ENCODE measurements at places on chromosomes 2 and 18.

- no peak for DNase-seq
These were observed 22.9 kb upstream of the SSB start for GRCh38 chr2:169775765-169776164.

DNA sequence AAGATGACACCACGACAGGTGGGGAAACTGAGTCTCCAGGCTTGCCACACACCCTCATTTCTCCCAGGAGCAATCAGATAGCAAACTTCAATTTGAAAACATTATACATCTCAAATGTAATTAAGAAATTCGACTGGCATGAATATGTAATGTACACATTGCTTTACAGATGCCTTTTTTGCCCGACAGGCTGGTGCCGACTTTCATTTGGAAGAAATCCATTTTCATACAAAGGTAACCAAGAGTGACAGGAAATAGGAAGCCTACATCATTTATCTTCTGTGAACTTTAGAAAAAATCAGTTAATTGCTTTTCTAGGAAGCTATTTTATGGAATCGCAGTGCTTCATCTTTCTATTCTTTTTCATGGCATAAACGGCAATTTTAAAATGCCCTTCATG is 140.3 kb downstream of the AFF3 start:
- DNase-seq = no peak

- no peak for DNase-seq
These were observed 27.0 kb upstream of the NFATC1 start for GRCh38 chr18:79368681-79369080.

DNA sequence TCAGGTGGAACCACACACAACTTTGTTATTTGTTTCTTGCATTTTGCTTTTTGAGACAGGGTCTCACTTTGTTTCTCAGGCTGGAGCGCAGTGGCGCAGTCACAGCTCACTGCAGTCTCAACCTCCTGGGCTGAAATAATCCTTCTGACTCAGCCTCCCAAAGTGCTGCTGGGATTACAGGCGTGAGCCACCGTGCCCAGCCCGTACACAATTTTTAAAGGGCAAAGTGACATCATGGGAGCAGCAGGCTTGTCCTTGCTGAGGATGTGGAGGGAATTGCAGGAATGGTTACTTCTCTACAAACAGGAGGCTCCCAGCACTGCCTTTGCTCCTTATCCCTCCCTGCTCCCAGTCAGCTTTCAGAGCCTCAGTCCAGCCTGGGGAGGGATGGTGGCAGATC is 355.9 kb upstream of the KLHL29 start:
- DNase-seq = no peak

GRCh38 chr2:105447476-105447875 is 48.6 kb upstream of the FHL2 start:
- DNase-seq = no peak

DNA sequence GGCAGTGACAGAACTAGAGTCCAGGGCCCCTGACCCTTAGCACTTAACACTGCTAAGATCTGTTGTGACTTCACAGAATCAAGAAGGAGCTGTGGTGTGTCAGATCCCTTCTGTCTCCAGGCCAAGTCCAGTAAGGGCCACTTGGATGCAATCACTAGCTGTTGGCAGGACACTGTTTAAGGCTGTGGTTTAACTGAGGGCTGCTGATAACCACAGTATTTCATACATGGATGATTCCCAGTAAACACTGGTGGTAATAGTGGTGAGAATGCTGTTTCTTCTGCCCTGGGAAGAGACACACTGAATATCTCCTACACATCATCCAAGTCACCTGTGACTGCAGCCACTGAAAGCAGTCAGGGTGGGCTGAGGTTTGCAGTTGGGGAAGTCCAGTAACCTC is 77.7 kb upstream of the FBXO11 start:
- DNase-seq = no peak

- no peak for DNase-seq
These were observed 14.9 kb downstream of the EMX1 start for GRCh38 chr2:72932045-72932740.

DNA sequence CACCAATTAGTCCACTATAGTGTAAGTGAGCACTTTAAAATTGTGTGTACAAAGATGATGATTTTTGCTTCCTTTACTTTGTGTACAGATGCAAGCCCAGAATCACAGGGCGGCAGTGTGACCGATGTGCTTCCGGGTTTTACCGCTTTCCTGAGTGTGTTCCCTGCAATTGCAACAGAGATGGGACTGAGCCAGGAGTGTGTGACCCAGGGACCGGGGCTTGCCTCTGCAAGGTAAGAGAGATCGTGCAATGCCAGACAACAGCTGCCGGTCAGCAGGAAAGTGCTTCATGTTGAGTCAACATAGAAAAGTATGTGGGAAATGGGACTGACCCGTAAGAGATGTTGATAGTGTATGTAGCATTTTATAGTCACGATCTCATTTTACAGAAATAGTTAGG is 156.8 kb upstream of the TTC39C start:
- no peak for DNase-seq

- no peak for DNase-seq
These were observed 55.4 kb downstream of the MAP4K3 start for GRCh38 chr2:39381653-39382052.

- no peak for DNase-seq
These were observed 112.4 kb downstream of the MIB1 start for GRCh38 chr18:21853016-21853415.
